Fibroblast of mammary gland (primary cell): ENCODE measurements at places on chromosomes 7 and 10.
A peak's percentile ranks its signal among the peaks of the same experiment; 100 is the strongest.

GRCh38 chr10:96588616-96589419 is 2.0 kb upstream of the TM9SF3 start:
- DNase-seq, result peak; percentile 23

GRCh38 chr7:141693082-141693481 is 8.9 kb downstream of the DENND11 start:
- peak; percentile 21 for DNase-seq

DNA sequence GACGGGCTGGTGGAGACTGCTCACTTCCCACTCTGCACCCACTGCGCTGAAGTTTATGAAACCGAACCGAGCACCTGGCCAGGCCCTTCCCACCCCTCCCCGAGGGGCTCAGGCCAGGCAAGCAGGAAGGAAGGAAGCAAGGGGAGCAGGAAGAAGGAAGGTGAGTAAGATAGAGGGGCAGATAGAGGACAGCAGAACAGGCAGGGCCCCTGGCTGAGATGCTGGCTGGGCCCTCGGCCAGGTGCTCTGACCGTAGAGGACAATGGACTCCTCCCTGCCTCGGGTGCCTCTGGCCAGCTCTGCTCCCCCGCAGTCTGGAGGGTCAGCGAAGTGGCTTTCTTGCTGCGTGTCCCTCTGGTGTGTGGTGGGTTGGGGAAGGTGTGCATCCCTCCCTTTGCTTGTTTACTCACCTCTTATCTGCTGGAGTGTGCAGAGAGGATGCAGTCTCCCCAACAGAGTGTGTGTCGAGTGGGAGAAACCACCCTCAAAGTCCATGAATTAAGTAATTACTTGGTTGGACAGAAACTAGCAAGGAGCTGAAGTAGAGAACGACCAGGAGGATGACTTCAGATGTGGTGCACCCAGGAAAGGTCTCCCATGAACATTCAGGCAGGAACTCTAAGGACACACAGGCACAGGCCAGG is 82.8 kb upstream of the PPP2R2D start:
- DNase-seq, result no peak

DNA sequence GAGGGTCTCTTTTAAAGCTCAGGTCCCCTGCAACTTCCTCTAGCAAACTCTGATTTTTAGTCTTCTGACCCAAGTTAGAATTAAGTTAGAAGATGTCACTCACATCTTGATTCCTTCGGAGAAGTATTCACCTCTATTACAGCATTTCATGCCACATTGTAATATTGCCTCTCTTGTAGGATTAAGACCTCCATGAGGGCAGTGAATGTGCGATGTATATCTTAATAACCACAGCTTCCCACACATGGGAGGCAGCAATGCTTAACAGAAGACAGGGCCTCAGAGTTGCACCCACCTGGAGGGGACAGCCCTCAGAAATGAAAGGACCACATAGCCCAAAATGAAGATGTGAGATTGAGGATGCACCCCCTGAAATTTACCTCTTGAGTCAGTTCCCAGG is 270.3 kb downstream of the HTR7 start:
- no peak for DNase-seq

- DNase-seq, result peak; percentile 85
Measured at GRCh38 chr7:79282882-79283602, 170.4 kb downstream of the MAGI2 start.

- no peak for DNase-seq
Measured at GRCh38 chr10:12750526-12751201, 250.8 kb downstream of the CCDC3 start.

DNA sequence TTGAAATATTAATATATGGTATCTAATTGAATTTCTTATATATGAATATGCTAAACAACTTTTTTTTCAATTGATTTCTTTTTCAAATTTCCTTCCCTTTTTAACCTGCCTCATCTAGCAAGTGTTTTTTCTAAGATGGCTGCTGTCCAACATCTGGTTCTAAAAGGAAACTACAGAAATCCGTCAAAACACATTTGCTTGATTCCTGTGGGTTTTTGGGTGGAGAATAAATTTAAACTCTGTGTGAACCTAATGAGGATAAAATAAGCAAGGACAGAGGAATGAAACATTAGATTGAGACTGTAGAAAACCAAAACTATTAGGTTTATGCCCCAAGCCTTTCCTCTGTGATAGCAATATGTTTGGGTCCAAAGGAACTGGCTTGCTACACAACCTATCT is 75.5 kb upstream of the STARD3NL start:
- DNase-seq, result peak; percentile 22

DNA sequence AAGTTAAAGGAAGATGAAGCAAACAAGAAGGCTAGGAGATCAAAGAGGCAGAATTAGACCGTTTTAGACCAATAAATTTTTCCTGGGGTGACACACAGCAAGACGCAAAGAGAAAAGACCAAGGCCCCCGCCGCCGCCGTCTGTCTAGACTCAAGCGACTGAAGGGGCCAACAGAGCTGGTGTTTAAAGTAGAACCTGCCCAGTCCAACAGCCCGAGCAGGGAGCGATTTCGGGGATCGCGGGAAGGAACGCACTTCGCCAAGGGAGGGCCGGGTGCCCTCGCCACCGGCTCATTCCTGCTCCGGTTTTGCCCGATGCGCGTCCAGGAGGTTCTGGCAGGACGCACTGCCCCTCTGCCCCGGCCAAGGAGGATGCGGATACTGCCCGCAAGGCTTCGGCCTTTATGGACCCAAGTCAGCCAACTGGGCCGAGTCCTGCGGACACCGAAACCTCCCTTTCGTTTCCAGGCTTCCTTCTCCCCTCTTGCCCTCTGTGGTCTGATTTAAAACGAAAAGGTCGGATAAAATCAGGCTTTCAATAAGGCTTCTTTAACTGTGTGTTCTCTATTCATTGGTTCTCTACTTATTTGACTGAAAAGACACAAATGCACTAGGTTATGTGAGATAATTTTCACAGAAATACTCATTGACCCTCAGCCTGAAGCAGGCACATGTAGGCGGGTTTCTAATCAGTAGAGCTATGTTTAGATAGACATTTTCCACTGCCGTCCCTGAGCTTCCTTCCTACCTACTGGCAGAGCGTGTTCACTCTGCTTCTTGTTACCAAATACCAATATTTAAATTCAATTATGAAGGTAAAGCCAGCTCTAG is 2.2 kb upstream of the HOXA7 start:
- DNase-seq, result peak; percentile 12

GRCh38 chr7:14892961-14893360 is 9.6 kb downstream of the DGKB start:
- no peak for DNase-seq

DNA sequence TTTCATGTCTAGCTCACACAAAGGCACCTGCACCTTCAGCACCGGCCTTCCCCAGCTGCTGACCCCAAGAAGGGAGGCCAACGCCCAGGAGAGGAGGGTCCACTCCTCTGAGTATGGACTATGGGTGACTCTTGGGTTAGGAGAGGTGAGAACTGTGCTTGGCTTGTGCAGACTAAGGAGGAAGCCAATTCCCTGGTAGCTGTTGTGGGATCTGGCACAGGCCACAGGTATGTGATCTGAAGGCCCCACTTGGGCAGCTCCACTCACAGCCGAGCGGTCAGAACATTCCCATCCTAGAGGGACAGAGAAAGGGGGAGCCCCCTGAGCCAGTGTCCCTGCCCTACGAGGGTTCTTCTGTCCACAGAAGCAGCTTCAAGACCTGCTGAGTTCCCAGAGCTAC is 52.8 kb upstream of the FIGNL1 start:
- peak; percentile 64 for DNase-seq

DNA sequence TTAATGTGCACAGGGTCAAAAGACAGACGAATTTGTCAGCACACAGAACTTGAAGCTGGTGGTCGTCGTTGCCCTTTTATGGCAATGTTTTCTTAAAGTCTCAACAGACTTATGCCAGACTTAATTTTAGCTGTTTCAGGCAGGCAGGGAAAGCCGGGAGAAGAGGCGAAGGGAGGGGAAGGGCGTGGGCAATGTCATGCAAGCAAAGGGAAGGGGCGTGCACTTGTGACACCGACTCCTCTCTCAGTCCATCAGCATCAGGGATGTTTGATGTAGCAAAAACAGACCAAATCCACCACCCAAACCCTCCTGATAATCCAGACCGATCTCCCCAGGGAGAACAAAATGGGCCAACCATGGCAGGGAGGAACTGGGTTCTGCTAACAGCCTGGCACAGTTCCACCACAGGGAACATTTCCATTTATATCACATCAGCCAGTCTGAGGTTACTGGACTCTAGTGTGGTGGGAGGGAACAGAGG is 118.1 kb upstream of the RHEB start:
- DNase-seq, result no peak

- no peak for DNase-seq
Measured at GRCh38 chr10:121961456-121961855, 13.6 kb downstream of the NSMCE4A start.

DNA sequence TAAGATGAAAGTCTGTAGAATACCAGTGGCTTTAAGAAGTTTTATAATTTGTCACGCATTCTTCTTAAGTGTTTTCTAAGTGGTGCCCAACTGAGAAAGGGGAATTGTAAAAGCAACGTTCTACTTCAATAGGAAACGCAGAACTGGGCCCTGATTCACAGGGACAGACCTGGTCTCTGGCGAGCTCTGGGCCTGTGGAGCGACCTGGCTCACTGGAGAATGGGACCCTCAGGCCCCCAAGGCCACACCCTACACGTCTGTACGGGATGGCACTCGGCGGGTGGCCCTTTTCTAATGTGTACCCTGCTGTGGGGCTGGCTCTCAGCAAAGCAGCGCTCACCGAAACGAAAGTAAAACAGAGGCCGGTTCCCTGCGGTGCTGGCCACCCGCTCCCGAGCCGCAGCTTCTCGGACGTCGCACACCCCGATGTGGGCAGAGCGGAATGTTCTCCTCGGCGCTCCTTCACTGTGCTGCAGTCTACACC is 205.0 kb downstream of the DIP2C start:
- DNase-seq, result no peak

- peak; percentile 86 for DNase-seq
Measured at GRCh38 chr7:118080947-118081346, 103.0 kb upstream of the LSM8 start.

DNA sequence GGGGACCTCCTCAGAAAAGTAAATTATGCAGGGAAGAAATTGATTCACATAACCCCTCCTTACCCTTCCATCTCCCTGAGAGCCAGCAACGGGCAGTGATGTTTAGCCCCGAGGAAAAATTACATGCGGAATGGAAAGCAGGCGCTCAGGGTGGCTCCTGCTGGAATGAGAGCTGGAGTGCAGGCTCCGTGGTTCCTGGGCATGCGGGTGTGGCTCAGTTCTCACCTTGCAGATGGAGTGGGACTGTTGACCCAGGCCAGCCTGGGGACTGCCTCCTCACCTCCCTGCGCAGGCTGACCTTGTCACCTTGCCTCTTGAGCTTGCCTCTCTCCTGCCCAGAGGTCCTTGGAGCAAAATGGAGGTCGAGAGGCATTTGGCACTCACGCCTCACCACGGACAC is 83.3 kb upstream of the PPIF start:
- DNase-seq, result no peak

- peak; percentile 63 for DNase-seq
Measured at GRCh38 chr10:3902054-3902808, 117.2 kb upstream of the KLF6 start.

- DNase-seq, result peak; percentile 4
Measured at GRCh38 chr10:115171392-115171960, 78.3 kb downstream of the ATRNL1 start.

DNA sequence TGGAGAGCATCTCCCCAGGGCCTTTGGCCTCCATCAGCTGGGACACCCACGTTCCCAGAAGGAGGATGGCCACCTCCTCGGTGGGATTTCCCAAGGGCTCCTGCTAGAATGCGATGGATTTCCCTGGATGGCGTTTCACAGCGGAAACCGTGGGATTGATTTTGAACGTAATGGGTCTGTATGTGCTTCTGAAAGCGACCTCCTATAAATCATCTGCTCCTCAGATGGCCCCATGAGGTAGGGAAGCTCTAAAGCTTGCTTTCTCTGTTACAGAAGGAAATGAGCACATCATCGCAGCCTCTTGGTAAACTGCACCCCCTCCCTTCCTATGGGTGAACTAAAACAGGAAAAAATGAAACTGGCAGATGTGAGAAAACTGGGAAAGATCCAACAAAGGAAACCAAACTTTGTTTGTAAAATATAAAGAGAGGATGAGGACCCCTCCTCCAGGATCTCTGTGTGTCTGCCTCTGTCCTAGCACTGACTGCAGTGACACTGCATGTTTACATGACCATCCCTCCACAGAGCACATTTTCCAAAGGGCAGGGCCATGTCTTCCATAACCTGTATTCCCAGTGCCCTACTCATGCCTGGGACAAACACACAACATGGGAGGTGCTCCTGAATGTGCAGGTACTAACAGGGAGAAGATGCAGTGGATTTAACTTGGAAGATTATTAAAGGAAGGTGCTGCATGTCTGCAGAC is 57.6 kb downstream of the LYZL1 start:
- DNase-seq, result no peak

- peak; percentile 41 for DNase-seq
Measured at GRCh38 chr10:125159932-125160855, at the start of gene CTBP2. CTBP2 (minus strand) TSS chr10:125160563.

GRCh38 chr7:43198599-43199090 is 86.2 kb downstream of the HECW1 start:
- no peak for DNase-seq

- DNase-seq, result no peak
Measured at GRCh38 chr7:30910411-30911073, 1.1 kb upstream of the AQP1 start.

DNA sequence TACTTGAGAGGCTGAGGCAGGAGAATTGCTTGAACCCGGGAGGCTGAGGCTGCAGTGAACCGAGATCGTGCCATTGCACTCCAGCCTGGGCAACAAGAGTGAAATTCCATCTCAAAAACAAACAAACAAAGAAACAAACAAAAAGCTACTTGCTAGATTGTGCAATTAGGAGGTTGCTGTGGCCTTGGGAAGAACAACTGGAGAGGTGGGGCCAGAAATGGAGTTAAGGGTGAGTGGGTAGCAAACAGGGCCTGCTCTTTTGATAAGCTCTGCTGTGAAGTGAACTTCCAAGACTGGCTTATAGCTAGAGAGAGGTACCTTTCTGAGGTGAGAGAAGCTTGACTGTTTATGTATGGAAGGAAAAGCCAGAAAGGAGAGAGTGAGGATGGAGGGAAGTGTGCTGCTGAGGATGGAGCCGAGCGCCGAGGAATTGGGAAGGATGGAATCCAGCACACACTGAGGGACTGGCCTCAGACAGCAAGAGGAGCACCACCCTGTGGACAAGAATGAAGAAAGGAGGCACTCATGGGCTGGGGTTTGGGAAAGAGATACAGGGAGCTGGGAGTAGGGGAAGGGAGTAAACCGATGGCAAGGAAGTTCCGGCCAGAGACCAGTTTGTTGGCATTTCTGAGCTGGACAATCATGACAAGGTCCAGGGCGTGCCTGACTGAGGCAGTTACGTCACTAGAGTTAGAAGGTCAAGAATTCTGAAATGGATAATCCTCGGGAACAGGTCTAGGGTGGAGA is 7.0 kb upstream of the RPEL1 start:
- peak; percentile 55 for DNase-seq

DNA sequence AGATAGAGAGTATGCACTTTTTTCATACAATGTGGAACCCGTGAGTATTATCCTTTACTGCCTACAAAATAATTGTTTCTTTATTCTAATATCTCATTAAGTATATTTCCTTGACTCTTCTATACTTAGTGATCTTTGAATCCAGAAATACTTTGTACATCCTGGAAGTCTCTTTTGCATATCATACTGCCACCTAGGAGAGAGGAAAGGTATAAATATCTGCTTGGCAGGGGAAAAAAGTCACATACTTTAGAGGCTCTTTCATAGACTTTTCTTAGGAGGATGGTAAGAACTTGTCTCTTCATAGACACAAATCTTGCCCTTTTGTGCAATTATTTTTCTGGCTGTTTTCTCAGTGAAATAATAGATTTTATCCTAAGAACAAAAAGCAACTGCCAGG is 436.0 kb downstream of the PAXIP1 start:
- DNase-seq, result no peak

- no peak for DNase-seq
Measured at GRCh38 chr10:11842411-11842810, 19.3 kb downstream of the PROSER2 start.
